CD4-positive, alpha-beta T cell treated with Interferon alpha-2 for 1 hour (primary cell): ENCODE measurements at places on chromosomes 7 and 10.

DNA sequence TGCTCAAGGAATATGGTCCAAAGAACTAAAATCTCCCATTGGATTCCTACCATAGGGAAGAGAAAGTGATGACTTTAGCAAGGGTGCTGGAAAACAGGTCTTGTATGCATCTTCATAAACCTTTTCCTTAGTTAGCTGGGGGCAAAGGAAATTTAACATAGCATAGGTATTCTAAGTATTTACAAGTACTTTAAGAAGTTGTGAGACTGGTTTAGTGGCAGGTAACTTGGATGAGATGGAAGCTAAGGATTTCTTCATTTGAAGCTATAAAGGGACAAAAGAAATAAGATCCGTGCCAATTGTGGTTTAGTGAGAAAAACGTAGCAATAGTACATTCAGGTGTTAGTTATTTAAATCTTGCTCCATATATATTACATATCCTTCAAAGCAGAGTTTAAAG lies 183.4 kb upstream of the TCF7L2 start:
- no peak for DNase-seq

GRCh38 chr10:7563770-7564169 lies 103.0 kb downstream of the ITIH5 start:
- DNase-seq: no peak

DNA sequence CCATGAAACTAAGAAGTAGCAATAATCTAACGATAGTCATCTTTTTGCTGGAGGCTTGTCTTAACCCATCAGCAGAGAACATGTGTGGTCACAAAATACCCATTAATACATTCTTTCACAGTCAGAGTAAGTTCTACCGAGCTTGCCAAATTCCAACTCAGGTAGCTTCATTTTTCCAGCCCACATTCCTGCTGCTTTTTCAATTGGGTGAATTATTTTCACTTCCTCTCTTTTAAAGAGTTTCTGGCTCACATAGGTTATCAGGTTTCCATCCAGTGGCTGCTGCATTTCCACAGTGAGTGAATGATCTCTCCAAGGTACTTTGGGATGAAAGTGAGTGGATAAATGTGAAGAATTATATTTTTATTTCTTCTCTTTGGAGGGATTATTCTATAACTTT lies 233.1 kb downstream of the SEMA3E start:
- no peak for DNase-seq

DNA sequence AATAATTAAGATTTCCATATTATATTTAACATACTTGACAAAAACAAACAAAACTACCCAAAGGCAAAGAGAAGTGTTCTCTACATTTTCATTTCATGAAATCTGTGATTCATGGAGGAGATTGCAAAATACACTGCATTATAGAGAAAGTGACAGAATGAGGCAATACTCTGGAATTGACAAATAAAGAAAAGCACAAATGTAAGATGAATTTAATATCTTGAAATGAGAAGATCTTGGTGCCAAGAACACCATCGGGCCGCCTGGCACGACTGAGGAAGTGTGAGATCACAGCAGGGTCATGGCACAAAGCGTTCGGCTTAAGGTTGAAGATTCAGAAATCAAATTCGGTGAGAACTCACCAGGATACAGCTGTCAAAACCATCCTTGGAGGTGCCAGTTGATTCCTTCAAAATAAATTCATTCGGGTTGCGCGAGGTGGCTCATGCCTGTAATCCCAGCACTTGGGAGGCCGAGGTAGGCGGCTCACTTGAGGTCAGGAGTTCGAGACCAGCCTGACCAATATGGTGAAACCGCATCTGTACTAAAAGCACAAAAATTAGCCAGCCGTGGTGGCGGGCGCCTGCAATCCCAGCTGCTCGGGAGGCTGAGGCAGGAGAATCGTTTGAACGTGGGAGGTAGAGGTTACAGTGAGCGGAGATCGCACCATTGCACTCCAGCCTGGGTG lies 174.0 kb upstream of the PFKP start:
- no peak for DNase-seq

GRCh38 chr7:152733286-152733934 lies 26.1 kb upstream of the ACTR3B start:
- DNase-seq: no peak

DNA sequence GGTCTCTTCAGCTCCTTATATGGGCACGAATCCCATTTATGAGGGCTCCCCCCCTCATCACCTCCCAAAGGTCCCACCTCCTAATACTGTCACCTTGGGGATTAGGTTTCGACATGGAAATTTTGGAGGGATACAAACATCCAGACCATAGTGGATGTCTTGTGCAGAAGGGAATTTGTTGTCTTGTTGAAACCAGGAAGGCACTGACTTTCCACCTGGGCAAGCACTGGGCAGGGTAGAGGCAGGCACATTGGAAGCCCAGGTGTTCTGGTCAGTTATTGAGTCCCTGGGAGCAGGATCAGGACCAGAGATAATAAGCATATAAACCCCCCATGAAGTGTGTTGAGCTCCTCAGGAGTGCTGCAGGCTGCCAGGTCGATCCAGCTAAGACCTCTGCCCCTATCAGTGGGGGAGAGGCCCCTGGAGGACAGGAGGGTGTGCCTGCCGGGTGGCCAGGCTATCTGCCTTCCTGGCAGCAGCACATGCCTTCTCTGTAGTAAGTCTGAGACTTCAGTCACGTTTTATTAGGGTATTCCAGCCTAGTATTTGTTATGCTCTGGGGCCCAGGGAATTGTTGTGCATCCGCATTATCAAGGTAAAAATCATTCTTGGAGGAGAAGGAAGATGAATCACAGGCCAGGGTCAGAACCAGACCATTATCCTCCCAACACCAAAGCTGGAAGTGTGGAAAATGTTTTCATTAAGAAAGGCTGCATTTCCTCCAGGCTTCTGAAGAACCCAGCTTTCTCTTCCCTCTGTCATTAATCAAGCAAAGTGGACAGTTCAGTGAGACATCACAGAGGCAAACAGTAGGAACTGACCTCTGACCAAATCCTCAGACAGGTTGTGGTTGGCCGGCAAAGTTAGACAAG lies 503.1 kb downstream of the GRID1 start:
- no peak for DNase-seq

DNA sequence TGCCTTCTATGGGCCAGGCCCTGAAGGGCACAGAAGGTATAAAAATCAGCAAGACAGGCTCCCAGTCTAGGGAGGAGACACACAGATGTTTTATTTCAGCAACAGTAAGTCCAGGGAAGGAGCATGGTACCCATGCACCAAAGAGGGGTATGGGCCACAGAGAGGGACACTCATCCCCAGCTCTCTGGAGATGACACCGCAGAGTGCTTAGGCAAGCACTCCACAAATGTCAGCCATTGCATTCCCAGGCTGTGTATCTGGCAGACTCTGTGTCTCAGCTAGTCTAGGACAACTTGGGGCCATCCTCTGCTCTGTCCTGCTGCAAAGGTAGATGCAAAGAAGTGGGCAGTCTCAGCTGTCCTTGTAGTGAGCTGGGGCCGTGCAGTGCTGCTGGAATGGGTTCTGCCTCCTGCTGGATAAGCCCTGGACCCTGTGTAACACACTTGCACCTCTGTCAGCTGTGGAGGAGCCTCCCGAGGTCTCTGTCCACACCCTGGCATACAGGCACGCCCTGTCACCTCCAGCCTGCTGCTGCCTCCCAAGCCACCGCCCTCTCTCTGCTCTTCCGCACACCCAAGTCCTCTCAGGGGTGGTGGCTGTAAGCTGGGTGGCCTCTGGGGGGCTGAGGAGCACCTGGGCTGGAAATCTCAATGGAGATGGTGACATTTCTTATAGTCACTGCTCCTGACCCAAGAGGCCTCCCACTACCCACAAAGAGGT lies 57.6 kb downstream of the VOPP1 start:
- no peak for DNase-seq

GRCh38 chr10:110989016-110989415 lies 69.6 kb downstream of the SHOC2 start:
- no peak for DNase-seq

GRCh38 chr7:5420067-5420880 lies 3.4 kb downstream of the TNRC18 start:
- peak; percentile 29 for DNase-seq

DNA sequence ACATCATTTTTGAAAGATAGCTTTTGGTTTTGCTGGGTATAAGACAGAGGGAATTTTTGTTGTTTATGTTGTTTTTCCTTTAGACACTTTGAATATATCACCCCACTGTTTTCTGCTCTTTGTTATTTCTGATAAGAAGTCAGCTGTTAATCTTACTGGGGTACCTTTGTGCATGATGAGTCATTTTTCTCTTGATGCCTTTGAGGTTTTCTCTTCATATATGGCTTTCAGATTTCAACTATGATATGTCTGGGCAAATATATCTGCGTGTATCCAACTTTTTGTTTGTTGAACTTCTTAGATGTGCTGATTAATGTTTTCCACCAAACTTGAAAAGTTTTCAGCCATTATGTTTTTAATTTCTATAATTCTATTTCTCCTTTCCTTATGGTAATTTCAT lies 208.6 kb upstream of the TMEM72 start:
- DNase-seq: no peak

DNA sequence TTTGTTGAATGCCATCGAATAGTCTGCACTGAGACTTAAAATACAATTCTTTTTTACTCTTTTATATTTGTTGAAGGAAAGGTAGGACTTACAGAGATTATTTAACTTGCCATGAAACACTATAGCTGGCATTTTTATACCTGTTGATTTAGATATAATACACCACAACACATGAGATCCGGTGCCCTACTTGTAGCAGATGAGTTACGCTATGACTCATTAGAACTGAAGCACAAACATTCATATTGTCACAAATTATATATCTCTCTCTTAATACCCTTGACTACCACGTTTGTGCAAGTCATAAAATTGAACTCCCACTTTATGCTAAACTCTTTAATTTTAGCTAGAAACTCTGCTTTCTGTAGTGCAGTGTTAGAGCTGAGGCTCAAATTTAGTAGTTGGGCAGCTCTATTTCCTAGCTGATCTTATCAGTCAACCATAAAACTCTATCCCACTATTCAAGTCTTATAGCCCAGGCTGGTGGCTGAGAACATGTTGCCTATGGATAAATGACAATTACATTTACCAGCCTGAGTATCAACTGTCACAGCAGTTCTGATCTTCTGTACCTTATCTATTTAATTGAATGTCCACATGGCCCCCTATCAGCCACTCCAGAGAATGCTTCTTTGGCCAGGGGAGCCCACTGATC lies 137.4 kb upstream of the SEMA3D start:
- no peak for DNase-seq

- DNase-seq: no peak
Measured at GRCh38 chr7:102270178-102270887, 16.3 kb upstream of the SH2B2 start.

GRCh38 chr10:122348935-122349361 lies 25.6 kb upstream of the PLEKHA1 start:
- no peak for DNase-seq

DNA sequence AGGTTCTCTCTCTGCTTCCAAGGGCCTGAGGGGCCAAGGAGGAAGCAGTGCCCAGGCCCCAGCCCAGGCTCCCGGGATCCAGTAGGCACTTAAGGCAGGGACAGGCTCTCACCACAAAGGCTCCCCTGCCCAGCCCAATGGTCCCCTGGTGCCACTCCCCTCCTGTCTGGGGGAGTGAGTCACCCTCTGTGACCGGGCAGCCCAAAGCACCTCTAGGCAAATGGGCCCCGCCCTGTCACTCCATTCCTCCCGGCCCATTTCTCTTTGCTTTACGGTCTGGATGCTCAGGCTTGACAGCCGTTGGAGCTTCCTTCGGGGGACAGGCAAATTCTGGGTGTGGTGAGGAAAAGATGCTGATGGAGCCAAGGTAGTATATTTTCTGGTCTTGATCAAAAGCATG lies at the start of gene CALHM3:
CALHM3 (minus strand) TSS at position 106 of the 400 bp plus-strand sequence. CDS start 208 bp downstream, outside the sequence.
- DNase-seq: no peak

GRCh38 chr10:98369801-98370200 lies 45.2 kb downstream of the PYROXD2 start:
- no peak for DNase-seq

- no peak for DNase-seq
Measured at GRCh38 chr7:101903515-101903868, 86.1 kb downstream of the CUX1 start.

DNA sequence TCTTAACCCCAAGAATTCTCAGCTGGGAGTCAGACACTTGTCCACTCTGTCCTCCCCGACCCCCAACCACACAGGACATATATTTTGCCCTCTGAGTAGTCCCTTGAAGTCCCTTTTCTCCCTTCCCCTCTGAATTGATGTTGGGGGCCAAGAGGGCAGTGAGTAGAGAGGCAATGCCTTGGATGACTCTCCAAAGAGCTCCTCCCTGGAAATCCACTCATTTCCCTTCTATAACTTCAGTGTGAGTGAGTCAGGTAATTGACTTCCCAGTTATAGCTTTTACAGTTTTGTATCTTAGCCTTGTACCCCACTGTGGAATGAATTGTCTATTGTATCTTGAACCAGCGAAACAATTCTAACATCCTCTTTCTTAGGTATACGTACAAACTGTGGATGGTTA lies 9.2 kb upstream of the ODAD2 start:
- no peak for DNase-seq

GRCh38 chr7:17996442-17997223 lies 31.0 kb downstream of the PRPS1L1 start:
- no peak for DNase-seq

GRCh38 chr10:63935705-63936104 lies 414.5 kb downstream of the REEP3 start:
- DNase-seq: no peak

- no peak for DNase-seq
Measured at GRCh38 chr10:58400609-58401008, 15.4 kb downstream of the TFAM start.

GRCh38 chr7:158863611-158864506 lies 7.5 kb downstream of the DYNC2I1 start:
- peak; percentile 61 for DNase-seq

- DNase-seq: no peak
Measured at GRCh38 chr10:90741926-90742565, 115.8 kb downstream of the HTR7 start.

DNA sequence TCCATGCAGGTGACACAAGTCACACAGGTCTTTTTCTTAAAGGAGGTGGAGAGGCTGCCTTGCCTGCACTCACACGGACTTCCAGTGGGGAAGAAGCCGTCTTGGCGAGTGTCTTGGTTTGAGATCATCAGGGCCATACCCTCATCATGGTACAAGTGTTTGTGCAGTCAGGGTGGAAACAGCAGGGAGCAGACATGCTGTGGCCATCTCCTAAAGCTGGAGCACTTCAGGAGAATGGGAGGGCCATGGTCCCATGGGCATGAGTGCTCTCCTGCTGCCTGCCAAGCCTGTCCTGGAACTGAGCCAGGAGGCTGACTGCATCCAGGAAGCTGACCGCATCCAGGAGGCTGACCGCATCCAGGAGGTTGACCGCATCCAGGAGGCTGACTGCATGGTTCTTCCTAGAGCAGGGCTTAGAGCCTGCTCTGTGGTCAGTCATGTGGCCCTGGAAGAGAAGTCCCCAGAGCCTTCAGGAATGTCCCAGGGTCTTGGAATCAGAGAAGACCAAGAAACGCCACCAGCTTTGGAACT lies 98.4 kb downstream of the ADARB2 start:
- no peak for DNase-seq

DNA sequence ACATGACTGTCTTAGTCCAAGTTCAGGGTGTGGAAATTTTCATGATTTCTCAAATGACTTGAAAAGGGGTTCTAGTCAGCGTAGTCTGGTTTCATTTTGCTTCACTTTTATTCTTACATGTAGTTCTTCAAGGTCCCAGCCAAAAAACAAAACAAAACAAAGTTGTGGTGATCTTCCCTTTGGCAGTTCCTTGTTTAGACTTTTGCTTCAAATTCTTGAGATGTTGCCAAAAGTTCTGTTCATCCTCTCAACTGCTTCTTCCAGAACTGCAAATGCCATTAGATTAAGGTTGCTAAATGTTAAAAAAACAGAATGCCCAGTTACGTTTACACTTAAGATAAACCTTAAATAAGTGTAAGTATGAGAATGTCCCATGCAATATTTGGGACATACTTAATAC lies 370.8 kb upstream of the LRRTM3 start:
- DNase-seq: no peak
